Activated CD8-positive, alpha-beta memory T cell treated with anti-CD3 and anti-CD28 coated beads for 1 hour (primary cell): ENCODE measurements at places on chromosomes 5 and 9.

- no peak for DNase-seq
Observed at GRCh38 chr5:157744051-157745011, 819 bp downstream of the LSM11 start.

DNA sequence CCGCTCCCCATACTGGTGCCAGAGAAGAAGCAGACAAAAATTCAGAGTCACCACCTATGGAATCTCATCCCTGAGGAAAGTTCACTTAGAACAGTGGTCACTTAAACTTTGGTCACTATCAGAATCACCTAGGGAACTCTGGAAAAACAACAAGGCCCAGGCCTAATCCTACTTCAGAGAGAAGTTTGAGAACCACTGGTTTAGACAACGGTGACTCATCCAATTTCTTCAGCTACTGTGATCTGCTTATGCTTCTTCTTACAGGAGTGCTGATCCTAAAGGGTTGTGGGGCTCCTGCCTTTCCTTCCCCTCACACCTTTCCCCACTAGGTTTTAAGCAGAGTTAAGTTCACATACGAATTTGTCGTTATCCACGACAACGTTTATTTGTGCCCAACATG, 194.7 kb upstream of the KLF4 start:
- no peak for DNase-seq

DNA sequence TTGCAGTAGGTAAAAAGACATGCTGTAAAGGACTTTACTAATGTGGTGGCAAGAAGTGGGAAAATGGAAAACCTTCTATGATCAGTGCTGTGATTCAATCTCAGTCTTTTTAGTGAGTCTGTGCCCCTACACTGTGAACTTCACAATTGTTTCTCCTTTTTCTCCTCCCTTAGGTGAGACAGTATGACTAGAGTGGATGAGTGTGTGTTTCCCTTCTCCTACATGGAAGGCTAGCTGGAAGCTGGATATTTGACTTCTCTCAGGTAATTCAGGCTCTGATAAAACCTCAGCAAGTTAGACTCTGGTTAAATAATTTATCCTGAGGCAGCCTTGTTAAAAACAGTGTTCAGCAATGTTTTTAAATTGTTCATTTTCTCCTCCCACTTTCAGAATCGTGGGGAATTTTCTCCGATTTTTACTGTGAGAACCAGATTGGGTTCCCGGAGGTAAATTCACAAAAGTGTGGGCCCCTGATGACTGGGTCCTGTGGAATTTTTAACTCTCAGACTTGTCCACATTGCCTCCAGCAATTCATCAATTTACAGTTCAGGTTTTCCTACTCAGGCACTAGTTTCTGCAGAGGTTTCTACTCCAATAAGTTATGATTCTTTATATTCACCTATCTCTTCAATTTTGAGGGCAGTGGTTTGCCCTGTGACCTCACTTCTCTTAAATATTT, 149.1 kb upstream of the PIK3R1 start:
- no peak for DNase-seq

- DNase-seq: no peak
Observed at GRCh38 chr9:23789529-23790254, 36.3 kb downstream of the ELAVL2 start.

- no peak for DNase-seq
Observed at GRCh38 chr9:105148328-105149006, 96.0 kb upstream of the SLC44A1 start.

DNA sequence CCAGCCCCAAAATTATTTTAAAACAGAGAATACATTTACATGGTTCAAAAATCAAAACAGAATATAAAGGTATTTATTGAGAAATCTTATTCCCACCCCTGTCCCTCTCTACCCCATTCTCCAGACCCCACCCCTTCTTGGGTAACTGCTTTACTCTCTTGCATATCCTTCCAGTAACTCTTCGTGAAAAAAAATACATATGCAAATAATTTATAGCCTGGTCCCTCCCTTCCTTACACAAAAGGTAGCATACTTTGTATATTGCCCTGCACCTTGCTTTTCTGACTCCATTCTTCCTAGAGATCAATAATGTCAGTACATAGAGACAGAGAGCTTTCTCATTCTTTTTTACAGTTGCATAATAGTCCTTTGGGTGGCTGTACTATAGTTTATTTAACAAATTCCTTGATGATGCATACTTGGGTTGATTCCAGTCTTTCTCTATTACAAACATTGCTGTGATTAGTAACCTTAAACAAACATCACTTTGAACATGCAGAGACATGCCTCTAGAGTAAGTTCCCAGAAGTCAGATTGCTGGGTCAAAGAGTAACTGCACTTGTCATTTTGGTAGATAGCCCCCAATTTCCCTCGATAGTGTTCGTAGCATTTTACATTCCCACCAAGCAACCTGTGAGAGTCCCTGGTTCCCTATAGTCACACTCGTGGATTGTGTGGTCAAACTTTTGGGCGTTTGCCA, 47.9 kb downstream of the STOM start:
- no peak for DNase-seq

DNA sequence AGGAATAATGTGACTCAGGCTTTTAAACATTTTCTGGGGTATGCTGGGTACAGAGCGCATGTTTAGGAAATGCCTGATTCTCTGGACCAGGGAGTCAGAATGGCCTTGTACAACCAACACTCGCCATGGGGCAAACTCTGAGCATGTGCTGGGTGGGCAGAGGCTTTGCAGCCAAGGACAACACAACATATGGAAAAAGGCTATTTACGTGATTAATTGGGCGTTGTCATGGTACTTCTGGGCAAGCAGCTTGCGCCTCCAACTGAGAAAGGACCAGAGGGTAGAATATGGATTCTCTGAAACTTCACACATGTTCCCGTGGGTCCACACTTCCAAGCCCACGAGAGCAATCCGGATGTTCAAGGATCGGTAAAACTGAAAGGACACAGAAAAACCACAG, 49.1 kb downstream of the NIPAL4 start:
- DNase-seq: no peak

GRCh38 chr5:36526537-36526936, 79.9 kb upstream of the SLC1A3 start:
- no peak for DNase-seq

DNA sequence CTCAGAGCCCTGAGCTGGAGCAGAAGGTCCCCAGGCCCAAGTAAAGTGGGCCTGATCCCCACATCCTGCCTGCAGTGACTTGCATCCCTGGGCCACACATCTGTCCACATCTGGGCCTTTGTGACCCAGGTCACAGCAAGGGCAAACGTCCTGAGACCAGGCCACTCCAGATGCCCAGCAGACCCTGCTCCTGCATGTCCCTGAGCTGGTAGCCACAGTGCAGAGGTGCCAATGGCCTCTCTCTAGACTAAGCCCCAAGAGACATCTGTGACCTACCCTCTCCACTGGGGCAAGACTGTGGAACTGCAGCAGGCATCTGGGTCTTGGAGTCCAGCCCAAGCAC, 2.5 kb downstream of the FLT4 start:
- DNase-seq: no peak

DNA sequence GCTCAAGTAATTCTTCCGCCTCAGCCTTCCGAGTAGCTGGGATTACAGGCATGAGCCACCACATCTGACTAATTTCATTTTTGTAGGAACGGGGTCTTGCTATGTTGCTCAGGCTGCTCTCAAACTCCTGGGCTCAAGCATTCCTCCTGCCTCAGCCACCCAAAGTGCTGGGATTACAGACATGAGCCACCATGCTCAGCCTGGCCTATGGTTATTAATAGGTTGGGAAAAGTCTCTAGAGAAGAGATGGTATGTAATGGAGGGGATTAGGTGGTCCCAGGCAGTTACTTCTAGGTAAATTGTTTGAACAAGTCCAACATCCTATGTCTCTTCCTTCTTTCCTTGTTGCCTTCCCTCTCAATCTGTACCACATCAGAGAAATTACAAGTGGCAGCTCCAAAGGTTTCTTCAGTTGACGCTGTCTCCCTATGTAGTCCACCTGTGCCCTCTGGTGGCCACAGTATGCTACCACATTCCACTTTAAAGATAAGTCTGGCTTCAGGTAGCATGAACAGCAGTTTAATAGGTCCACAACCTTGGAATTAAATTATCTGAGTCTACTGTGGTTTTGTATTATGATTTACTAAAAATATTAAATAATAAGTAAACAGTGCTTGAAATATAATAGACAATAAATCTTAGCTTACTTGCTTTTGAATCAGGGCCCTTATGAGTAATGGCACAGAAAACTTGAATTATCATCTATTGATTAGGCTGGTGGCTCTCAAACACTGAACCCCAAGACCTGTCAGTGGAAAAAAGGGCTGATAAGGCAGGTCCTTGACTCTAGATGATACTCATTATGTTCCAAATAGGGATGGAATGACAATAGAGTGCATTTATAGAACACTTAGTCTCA, 9.7 kb downstream of the TIGD6 start:
- peak; percentile 43 for DNase-seq

- no peak for DNase-seq
Observed at GRCh38 chr5:4533457-4534105, 606.5 kb upstream of the ADAMTS16 start.

DNA sequence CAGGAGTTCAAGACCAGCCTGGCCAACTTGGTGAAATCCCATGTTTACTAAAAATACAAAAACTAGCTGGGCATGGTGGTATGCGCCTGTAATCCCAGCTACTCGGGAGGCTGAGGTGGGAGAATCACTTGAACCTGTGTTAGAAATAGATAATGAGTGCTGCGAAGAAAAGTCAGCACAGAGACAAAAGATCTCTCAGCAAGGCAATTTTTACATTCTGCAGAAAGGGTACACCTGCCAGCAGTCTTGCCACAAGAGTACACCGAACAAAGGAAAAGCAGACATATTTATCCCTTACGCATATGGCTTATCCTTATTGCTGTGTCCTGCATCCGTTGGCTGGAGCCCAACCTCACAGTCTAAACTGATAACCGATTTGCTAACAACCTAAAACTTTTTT, 16.2 kb upstream of the GPBP1 start:
- no peak for DNase-seq
